ENCODE measurements at places on chromosomes 3 and 15. TPM values are rescaled to one million over a fixed set of nuclear protein-coding genes. Genes with fewer than 3 reads are reported as not detected.

The ACTC1 gene
- not detected for total RNA-seq

The GP5 gene
- total RNA-seq, result 0.58 TPM

The CELSR3 gene
- total RNA-seq, result 12.6 TPM

- no peak for DNase-seq
Observed at GRCh38 chr15:60571008-60571420, 92.1 kb upstream of the ICE2 start.

DNA sequence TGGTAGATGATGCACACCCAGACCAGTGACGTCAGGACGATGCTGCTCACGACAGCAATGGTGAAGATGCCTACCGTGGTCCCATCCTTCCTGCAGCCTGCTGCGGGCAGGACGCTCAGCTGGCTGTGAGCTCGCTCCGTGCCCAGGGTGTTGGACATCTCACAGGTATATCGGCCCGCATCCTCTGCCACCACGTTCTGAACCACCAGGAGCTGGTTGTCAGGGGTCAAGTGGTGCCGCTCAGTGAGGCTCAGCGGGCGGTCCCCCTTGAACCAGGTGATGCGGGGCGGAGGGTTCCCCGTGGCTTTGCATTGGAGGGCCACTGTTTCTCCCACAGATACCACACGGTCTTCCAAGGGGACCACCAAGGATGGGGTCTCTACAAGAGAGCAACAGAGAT lies 117.8 kb downstream of the LRIG1 start:
- DNase-seq, result no peak

- DNase-seq, result no peak
Observed at GRCh38 chr3:12353796-12354525, 65.1 kb downstream of the PPARG start.

DNA sequence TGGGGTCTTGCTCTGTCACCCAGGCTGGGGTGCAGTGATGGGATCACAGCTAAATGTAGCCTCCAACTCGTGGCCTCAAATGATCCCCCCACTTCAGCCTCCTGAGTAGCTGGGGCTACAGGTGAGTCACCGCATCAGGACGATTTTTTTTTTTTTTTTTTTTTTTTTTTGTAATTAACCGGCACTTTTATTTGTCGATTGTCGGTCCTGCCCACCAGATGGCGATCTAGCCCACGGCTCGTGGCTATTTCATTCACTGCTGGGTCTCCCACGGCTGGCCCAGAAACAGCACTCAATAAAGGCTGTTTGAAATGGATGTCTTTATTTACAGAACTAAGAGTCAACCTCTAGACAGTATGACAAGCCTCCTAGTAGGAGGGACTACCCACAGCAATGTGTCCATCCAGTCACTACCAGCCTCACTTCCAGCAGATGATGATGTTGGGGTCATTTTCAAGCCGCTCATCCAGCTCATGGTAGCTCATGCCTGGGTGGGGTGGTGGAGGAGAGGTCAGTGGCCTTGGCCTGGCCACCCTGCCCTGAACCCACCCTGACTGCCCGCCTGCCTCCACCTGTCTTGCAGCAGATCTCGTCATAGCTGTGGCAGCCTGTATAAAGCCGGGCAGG lies 1.8 kb upstream of the ZMYND10 start:
- DNase-seq, result peak; percentile 70

DNA sequence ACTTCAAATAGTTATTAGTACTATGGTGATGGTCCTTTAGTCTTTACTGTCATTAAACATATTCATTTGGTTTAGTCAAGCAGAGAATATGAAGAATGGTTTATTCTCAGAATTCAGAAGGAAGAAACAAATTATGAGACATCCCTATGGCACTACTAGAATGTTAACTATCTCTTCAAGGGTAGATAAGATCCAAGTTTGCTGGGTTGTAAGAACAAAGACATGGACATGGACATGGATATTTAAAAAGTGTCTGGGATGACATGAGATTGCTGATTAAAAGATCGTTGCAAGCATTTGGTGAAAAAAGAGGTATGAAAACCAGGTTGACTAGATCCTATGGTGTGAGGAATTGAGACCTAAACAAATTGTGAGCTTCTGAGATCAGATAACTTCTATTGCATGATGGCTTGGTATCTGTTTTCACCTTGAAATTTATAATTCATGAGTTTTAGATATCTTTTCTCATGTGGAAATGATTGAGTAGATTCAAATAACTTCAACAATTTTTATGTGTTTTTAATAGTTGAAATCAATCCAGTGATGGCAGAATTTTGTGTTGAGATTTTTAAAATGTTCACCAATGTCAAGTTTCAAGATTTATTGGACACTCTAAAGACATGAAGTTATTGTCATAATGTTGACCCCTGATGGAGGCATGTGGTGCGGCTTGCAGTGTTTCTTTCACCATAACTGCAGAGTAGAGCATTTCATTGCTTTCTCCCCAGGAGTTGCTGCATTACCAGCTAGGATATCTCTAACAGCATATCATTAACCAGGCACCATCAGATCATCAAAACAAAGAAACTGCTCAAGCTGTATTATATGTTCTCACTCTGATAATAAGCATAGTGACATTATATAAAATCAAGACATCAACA lies 72.6 kb downstream of the NAALADL2 start:
- no peak for DNase-seq

DNA sequence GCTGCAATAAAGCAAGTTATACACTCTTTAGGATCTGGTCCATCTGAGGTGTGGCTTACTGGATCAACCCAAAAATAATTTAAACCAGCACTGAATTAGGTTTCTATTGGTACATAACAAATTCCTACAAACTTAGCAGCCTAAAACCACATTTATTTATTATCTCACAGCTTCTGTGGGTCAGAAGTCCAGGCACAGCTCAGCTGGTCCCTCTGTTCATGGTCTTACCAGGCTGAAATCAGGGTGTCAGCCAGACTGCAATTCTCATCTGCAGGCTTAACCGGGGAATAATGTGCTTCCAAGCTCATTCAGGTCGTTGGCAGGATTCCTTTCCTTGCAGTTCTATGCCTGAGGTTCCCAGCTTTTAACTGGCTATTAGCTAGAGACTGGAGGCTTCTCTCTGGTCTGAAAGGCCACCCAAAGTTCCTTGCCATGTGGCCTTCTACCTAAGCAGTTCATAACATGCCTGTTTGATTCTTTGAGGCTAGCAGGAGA lies 477.4 kb upstream of the WNT5A start:
- no peak for DNase-seq

DNA sequence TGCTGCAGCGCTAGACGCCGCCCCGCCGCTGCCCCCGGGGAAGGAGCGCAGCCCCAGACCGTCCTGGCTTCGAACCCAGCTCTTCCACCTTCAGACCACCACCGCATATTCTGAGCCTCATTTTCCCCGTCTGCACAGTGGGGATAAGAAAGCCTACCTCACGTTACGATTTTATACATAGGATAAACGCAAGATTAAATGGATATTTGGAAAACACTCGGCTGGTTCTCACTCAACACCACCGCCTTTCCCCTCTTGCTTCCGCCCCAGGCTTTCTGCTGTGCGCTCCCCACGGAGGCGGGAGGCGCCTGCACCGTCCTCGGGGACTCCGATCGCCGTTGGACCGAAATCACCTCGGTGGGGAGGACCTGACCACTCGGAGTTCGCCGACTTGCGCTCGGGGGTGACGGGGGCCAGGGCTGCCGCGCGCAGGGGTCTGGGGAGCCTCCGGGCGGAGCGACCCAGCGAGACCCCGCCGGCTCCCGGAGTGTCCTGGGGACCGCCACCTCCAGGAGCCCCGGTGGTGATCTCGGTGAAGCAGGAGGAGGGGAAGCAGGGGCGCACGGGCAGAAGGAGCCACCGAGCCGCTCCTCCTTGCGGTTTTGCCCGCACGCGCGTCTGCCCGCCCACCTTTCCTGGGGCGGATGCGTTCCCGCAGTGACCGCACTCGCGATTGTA lies 4.0 kb downstream of the FBXL22 start:
- peak; percentile 77 for DNase-seq

DNA sequence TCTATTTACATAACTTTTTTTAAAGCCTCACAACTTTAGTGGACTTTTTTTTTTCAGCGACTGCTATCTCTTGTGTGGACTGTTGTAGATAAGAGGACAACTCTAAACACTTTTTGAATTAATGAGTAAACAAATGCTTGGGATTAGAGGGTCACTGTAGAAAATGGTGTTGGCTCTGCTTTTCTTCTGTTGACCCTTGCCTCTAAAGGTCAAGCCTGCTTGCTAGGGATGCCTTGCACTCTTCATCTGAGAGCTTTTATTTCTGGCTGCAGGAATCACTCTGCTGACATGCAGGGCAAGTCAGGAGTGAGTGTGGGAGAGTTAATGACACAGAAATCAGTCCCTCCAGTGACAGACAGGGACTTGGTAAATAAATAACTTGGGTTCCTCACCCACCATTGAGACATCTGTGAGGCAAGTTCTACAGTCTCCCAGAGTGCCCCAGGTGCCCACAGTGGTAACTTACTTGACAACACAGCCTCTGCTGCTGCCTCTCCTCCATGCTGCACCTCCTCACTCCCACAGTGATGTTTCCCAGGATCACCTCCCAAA lies 390.1 kb downstream of the IL20RB start:
- DNase-seq, result no peak

- DNase-seq, result no peak
Observed at GRCh38 chr3:144272680-144273079, 301.1 kb downstream of the DIPK2A start.

- DNase-seq, result no peak
Observed at GRCh38 chr15:54803134-54803808, 393.5 kb downstream of the RSL24D1 start.

GRCh38 chr3:113631573-113631972 lies 64.9 kb downstream of the USF3 start:
- DNase-seq, result no peak

GRCh38 chr3:158508481-158508880 lies 62.5 kb upstream of the MLF1 start:
- no peak for DNase-seq

GRCh38 chr3:150315721-150316120 lies 92.4 kb upstream of the TSC22D2 start:
- no peak for DNase-seq

DNA sequence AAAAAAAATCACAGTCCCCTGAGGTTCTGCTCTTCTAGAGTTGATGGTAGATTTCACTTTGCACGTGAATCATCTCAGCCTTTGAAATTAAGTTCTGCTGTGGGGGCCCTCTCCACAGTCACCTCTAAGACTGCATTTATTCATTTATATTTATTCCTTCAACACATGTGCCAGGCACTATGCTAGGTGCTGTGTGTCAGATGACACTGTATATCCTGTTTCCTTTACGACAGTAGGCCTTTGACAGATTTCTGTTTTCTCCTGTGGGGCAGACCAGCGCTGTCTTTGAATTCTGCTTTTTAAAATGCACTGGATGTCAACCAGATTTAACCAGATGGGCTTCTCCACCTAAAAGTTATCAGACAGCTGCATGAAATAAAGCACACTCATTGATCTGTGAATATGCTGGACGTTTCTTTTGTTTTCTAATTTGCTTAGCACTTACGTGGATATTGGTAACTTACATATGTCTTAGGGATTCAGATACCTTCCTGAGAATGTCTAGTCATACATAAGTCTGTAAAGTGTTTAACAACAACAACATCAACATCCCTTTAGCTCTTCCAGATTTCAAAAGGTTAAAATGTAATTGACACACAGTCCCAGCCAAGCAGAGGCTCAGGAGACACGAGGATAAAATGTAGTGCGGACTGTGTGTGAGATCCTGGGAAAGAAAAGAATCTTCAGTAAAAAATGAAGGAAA lies 525.5 kb upstream of the MCTP2 start:
- DNase-seq, result no peak

DNA sequence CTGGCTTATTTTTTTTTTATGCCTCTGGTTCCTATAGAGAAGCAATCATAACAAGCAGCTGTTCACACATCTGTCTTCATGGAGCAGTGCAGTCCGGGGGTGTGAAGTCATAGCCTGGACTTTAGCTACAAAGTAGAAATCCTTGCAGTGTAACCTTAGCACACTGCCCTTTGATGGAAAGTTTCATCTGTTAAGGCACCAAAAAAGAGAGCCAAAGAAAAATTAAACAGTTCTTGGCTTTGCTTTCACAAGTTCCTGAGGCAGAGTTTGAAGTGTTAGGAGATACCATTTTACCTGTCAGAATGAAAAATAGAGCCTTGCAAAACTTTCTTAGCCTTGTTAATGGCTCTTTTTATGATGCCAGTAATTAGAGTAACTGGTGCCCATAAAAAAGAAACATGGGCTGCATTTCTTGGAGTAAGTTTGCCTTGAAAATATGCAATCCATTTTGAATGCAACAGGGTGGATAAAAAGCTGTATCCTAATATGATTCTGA lies 84.1 kb downstream of the PIK3R4 start:
- DNase-seq, result no peak
